ENCODE measurements at places on chromosomes 5 and 9.

- no peak for DNase-seq
Observed at GRCh38 chr5:136374638-136375037, 9.3 kb upstream of the TRPC7 start.

DNA sequence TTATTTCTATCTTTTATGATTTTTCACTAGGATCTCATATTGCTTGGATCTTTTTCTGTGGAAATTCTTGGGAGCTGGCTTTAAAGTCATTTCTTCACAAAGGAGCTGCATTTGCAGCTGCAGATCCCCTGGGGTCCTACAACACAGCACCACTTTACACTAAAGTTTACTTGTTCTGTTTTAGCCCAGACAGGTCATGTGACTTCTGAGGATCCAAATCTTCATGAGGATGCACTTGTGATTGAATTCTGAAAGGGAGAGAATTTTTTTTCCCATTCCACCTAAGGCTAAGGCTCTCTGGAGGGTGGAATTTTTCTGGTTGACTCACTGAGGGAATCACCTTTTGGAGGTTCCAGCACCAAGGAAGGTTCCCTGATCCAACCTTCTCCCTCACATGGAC is 43.4 kb downstream of the ACOT12 start:
- DNase-seq, result no peak

DNA sequence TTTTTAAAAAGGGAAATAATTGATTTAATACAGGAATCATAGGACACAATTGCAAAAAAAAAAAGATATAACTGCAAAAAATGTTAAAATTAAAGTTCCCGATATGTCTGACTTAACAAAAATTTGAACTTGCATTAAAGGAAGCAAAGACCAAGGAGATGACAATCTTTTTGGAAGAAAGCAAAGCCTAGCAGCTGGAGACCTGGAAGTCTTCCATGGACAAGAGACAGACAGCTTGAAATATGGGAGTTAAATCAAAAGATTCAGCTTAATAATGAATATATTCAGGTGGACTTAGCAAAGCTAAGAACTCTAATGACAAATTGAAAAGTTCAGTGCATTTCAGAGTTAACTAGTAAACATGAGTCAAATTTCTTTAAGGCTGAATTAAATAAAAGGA is 568.7 kb upstream of the RGMB start:
- DNase-seq, result no peak

DNA sequence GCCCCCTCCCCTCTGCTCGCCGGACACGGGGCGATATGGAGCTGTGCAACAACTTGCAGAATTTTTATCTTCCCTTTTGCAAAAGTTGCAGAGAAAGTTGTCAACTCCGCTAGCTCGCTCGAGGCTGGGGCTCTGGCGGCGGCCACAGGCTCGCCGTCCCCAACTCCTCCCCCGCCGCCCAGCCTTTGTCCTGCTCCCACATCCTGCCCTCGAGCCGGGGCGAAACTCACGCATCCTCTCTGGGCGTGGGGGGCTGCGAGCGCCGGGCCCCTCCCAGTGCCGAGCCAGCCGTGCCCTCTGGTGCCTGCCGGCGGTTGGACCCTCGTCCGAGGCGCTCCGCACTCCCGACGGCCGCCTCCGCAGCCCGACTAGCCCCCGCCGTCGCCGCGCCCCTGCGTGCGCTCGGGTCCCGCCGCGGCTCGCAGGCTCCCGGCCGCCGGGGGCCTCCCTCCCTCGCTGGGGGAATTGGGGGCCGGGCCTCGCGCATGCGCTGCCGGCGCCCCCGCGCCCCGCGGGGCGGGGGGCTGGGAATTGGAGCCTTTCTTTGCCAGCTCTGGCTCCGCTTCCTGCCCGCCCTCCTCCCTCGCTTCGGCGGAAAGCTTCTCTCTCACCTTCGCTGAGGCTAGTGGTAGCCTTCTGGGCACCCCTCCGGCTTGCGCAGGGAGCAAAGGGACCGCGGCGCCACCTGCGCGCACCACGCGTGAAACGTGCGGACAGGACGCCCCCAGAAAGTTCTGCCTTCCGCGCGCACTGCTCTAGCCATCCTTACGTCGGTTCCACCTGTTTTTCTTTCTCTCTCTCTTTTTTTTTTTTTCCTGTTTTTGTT is at the start of gene CCNJL:
Gene CCNJL, minus strand, starts transcription at position 431 of the 826 bp plus-strand sequence. CDS start 641 bp downstream, outside the sequence.
- no peak for DNase-seq

DNA sequence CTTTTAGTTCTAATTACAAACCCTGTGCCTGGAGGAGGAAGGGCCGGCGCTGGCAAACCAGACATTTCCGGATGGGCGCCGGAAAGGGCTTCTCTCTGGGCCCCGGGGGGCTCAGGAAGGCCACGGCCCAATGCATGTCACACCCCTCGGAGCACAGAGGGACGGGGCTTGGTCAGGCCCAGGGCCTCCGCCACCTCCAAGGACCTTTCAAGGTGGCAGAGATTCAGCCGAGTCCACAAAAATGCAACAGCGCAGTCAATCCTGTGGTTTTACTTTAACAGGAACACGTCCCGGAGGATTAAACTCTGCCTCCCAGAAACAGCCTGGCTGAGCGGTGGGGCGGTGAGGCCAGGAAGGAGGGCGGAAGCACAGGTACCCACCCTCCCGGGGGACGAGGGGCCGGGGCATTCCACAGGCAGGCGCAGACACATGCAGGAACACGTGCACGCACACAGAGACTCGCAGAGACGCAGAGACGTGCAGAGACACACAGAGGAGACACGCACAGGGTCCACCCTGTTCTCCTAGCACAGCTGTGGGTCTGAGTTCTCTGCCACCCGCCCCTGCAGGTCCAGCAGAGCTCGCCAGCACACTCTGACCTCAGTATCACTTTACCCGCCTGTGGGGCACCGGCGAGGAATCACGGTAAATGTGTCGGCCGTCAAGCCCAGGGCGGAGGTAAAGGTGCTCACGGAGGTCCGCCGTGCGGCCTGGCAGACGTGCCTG is 23.0 kb downstream of the SLC9A3 start:
- DNase-seq, result no peak

DNA sequence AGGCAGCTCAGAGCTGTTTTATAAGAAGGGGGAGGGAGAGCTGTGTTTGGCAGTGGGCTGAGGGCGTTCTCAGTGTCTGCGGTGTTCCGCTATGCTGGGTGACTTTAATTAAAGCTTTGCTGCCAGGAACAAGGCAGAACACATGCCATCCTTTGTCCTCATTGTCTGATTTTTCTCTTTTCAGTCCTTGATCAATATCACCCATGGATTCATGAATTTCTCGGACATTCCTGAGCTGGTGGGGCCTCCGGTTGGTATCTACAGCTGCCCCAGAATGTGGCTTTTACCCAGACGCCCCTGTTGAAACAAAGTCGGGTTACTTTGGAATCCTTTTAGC is 66.5 kb upstream of the TGFBR1 start:
- DNase-seq, result no peak

DNA sequence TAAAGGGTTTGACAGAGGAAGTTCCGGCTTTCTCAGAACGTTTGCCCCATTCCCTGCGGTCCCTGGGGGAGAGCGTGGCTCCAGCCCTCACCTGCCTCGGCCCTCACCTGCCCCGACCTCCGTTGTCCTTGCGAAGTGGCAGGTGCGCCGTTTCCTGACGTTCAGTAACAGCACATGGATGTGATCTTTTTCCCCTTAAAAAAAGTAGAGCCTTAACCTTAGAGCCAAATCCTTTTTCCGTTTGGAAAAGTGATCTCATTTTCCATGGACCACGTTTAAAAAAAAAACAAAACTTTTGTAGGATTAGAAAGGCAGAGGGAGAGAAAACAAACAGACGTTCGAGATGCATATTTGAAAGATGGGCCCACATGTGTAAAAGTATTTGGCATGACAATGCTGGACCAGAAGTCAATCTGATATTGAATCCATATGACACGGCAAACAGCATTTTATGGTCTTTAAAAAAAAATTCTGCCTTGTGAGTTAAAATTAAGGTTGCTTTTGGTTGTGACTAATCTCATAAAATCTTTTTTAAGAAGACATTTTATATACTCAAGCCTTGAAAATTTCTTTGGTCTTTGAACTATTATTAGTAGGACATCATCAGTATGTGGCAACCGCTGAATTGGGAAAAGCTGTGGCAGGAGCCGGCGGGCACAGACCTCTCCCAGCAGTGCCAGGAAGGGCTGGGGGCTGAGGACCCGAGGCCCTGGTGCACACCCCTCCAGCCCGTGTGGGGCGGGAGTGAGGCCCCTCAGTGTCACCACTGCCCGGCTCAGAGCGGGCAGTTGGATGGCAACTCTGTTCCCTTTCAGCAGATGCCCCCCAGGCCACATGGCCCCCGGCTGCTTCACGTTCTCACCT is 42.5 kb upstream of the EXOC3 start:
- DNase-seq, result no peak

GRCh38 chr5:87649455-87649854 is 236.7 kb upstream of the CCNH start:
- DNase-seq, result no peak

- peak; percentile 21 for DNase-seq
Observed at GRCh38 chr9:86246752-86247161, 12.7 kb downstream of the C9orf153 start.

DNA sequence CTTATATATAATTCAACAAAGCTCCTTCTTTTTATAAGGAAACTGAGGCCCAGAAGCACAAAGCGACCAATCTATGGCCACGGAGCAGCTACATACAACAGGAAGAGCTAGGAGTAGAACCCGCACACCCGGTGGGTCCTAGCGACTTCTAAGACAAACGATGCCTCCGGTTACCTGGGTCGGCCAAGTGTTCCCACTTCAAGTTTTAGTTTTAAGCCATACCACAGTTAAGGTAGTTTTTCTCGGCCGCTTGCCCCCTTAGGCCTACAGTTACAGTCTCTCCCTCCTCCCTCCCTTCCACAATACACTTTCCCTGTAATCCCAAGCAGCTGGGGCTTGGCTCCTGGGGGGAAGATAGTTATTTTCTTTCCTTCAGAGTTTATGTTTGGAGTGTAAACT is 533 bp downstream of the SREK1IP1 start:
- DNase-seq, result no peak

GRCh38 chr9:122719218-122719617 is 4.6 kb upstream of the OR1L4 start:
- DNase-seq, result no peak

DNA sequence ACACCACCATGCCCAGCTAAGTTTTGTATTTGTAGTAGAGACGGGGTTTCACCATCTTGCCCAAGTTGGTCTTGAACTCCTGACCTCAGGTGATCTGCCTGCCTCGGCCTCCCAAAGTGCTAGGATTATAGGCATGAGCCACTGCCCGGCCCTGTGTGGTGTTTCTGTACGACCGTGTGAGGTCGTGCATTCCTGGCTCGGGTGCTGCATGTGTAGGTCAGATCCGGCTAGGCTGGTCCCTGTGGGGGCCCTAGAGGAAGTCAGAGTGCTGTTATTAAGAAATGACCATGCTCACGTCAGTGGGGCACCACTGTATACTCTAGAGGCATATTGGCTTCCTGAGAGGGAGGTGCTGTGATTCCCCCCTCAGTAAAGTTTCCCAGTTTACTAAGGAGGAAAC is 13.7 kb downstream of the WNK2 start:
- DNase-seq, result no peak

DNA sequence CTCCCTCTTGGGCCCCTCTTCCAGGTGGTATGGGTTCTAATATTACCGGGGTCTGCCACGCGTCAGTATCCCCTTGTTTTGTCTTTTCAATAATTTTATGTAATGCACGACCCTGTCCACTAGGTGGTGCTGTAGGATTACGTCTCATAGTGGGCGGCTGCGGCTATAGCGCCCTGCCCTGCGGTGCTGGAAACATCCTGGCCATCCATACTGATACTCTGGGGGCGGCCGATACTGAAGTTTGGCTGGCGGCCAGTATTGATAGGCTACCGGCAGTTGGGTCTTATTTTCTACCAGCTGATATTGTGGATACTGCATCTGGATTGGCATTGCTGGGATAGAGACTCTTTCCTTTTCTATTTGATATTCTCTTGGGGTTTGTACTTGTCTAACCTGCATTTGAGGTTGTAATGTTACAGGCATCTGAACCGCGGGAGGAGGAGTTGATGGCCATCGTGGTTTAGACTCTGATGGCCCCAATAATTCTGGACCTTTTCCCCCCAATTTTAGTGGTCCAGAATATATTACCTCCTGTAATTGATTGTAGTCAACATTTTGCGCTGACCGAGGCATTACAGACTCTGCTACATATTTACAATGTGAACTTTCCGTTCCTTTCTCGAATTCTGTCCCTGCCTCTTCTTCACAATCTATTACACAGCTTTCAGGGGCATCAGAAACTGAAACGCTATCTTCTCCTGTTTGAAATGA is 3.3 kb upstream of the TMEM141 start:
- DNase-seq, result no peak

DNA sequence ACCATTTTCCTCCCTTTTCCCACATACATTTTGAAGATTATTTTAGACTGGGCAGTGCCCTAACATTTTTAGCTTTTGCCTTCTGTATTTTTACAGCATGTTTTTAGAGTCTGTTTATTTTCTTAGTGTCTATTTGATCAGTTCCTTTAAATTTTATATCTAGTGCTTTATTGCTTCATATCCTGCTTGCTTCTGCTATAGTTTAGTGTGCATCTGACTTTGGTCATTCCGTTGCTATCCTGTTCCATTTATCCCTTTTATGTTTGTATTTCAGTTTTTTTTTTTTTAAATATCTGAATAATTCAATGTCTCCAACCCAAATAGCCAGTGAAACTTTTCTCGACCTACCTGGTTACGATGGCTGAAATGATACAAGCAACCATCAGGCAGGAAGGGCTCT is 203.8 kb downstream of the ARHGAP26 start:
- DNase-seq, result no peak

- no peak for DNase-seq
Observed at GRCh38 chr5:150624334-150625163, 15.9 kb upstream of the SYNPO start.

- DNase-seq, result no peak
Observed at GRCh38 chr5:151270599-151270998, 17.6 kb downstream of the GM2A start.

GRCh38 chr5:153067869-153068268 is 422.6 kb upstream of the GRIA1 start:
- no peak for DNase-seq

DNA sequence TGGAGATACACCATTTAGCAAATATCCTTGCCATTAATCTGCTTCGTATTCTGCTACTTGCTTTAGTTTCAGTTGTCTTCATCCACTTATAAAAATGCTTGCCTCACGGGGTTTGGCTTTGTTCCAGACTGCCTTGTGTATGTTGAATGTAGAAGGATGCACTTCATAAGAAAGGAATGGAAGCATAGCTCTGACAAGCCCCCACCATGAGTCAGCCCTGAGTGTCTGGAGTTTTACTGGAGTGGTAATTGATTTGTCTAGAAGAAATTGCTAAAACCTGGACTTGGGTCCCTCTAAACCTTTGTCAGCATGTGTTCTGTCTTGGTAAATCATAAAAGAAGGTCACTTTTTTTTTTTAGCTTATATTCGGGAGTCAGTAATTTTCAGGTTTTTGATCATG is 4.6 kb downstream of the TEX48 start:
- DNase-seq, result peak; percentile 97

- DNase-seq, result no peak
Observed at GRCh38 chr9:83441390-83441789, 96.8 kb downstream of the FRMD3 start.

- no peak for DNase-seq
Observed at GRCh38 chr5:141001446-141001843, 35.2 kb downstream of the PCDHAC2 start.

GRCh38 chr5:159906463-159906862 is 9.8 kb upstream of the ADRA1B start:
- DNase-seq, result no peak

- no peak for DNase-seq
Observed at GRCh38 chr9:70402213-70402612, 12.2 kb downstream of the KLF9 start.

GRCh38 chr5:54366707-54367106 is 56.3 kb upstream of the ARL15 start:
- no peak for DNase-seq

Measured in smooth muscle cell of the brain vasculature (primary cell).